ENCODE measurements at places on chromosomes 6 and 20. TPM values are rescaled to one million over a fixed set of nuclear protein-coding genes. Genes with fewer than 3 reads are reported as not detected.
A peak's percentile ranks its signal among the peaks of the same experiment; 100 is the strongest.

DNA sequence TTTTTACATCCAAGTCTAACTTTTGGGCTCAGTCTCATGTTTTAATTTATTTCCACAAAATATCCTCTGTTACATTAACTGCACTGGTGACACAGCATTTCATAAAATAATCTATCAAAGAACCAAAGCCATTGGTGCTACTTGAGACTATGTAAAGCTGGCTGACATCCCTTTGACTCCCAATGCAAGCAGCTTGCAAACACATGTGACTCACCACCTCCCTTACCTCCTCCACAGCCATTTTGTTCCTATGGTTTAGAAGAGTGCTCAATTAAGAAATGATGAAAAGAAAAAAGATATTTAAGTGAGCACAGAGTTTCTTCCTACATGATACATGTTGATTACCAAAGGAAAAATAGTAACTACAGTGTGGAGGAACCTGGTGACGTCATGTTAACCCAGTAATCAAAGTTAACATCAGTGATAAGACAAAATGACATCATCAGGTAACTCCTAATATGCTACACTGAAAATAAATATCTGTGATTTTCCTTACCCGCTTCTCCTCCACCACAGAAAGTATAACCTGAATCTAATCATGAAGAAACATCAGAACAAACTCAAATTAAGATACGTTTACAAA lies 53.3 kb upstream of the LGSN start:
- H3K4me1 ChIP-seq = no peaks in the 10 kb centered on the region
- no peaks in the 10 kb centered on the region for H3K36me3 ChIP-seq

DNA sequence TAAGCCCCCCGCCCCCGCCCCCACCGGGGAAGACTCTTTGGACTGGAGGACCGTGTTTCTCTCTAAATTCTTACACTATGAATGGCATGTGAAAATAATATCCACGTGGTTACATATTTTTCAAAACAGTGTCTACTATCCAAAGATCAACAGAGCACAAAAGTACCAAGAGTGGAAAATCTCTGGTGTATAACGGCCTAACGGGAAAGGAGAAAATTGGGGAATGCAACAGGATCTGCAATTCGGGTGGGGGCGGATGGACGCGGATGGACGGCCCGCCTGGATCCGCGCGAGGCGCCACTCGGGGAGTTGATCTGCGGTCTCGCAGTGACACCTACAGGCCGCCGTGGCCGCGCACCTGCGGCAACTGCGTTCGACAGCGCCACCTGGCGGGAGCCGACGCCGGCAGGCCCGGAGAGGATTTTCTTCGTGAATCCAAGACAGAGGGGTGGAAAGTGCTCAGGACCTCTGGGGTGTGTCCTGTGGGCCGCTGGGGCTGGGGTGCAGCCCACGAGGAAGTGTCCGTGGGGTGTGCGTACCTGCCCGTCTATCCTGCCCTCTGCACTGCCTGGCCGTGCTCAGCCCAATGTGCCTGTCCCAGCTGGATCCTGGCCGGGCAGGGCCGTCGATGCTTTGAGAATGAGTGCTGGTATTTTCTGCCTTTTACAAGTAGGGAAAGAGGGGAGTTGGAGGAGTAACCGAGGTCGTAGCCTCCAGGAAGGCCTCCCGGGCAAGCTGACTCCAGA lies 18.6 kb downstream of the ANKRD60 start:
- DNase-seq = peak; percentile 89
- H3K4me3 ChIP-seq = no peak overlapping the region
- peaks cover 3% of the 10 kb centered on the region for H3K27me3 ChIP-seq
- no peaks in the 10 kb centered on the region for H3K4me1 ChIP-seq
- no peaks in the 10 kb centered on the region for H3K36me3 ChIP-seq
- H3K27ac ChIP-seq = no peak overlapping the region

DNA sequence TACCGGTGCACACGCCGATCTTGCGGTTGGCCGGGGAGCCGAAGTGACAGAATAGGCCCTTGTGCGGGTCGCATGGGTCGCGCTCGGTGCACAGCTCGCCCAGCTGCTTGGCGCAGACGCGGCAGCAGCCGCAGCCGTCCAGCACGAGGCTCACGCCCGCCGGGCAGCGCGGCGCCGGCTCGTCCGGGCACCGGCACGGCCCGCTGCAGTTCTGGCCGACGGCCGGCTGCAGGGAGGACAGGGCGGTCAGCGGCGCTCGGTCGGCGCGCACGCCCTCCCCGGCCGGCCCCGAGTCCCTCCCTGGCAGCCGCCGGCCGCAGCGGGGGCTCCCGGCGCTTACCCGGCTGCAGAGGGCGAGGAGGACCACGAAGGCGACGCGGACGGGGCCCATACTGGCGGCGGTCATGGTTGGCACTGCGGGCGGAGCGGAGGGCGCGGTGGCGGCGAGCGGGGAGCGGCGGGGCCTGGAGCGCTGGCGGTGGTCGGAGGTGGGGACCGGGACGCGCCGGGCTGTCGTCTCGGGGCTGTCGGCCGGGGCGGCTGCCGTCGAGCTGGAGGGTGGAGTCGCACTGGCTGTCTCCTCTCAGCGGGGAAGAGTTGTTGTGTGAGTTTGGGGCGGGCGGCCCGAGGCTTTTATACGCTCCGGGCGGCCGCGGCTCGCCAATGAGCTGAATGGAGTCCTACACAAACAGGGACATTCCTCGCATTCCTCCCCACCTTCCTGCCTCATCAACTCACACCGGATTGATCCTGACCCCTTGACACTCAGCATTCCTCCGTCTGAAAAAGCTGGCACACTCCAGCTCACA lies at the start of gene CCN2:
Gene CCN2 (minus strand): TSS at position 606 of the 809 bp plus-strand sequence. CDS start 200 bp downstream, at position 406.
- no peak within 1 kb of the TSS for H3K27ac ChIP-seq
- peak; percentile 11 for DNase-seq
- H3K36me3 ChIP-seq = no peaks in the 10 kb centered on the region
- peaks cover 54% of the 10 kb centered on the region for H3K27me3 ChIP-seq
- H3K4me1 ChIP-seq = peaks cover 15% of the 10 kb centered on the region

DNA sequence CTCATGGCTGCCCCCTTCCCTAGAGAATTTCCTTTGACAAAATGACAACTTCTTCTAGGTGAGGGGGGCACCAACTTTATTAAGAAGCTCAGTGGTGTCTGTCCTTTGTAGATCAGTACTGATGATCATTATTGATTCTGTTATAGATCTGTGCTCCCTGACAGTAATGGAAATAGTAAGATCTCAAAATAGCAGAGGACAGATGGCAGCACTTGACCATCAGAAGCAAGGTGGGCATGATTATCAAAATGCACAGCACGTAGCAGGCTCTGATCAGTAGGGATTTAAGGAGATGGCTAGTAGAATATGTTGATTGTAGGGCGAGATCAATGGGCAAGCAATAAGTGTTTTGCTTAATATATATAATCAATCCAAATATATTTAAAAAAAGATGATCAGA lies 208.6 kb upstream of the HDDC2 start:
- H3K4me1 ChIP-seq = no peaks in the 10 kb centered on the region
- no peak overlapping the region for H3K4me3 ChIP-seq
- peaks cover 4% of the 10 kb centered on the region for H3K27me3 ChIP-seq
- DNase-seq = no peak
- H3K36me3 ChIP-seq = no peaks in the 10 kb centered on the region

DNA sequence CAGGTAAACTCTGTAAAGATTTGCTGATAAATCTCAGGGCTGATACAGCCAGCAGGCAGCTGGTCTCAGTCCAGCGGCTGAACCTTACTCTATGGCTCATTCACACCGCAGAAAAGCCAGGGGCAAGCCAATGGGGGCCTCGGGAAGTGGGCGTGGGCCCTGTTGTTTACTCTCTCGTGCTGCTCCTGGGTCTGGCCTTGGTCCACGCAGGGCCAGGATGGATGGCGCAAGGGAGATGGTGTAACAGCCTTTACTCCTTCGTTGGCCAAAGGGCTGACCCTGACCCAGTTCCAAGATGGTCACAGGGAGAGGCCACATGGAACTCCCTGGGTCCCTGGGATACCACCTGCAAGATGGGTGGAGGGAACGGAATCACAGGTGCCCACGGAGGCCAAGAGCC lies 16.2 kb downstream of the KCNK17 start:
- no peak for DNase-seq
- peaks cover 2% of the 10 kb centered on the region for H3K4me1 ChIP-seq
- H3K4me3 ChIP-seq = no peak overlapping the region
- no peaks in the 10 kb centered on the region for H3K36me3 ChIP-seq
- H3K27me3 ChIP-seq = no peaks in the 10 kb centered on the region
- H3K27ac ChIP-seq = no peak overlapping the region

DNA sequence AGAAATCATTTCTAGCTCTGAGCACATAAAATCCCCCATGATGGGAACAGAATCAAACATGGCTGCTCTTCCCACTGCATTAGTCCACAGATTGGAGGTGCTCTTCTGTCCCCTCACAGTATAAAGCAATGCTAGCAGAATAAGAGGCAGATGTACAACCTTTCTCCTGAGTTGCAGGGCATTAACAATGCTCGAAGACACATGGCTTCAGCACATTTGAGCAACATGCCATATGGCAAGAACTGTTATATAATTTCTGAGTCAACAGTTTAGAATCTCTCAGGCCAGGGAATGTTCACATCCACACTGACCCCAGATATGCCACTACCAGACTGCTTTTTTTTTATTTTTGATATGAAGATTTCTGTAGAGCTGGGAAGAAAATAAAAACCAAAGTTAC lies 119.6 kb downstream of the KIF13A start:
- no peak overlapping the region for H3K4me3 ChIP-seq
- no peak overlapping the region for H3K27ac ChIP-seq
- H3K4me1 ChIP-seq = no peaks in the 10 kb centered on the region
- DNase-seq = no peak
- H3K36me3 ChIP-seq = no peaks in the 10 kb centered on the region

GRCh38 chr6:151263035-151263434 lies 23.3 kb downstream of the AKAP12 start:
- peaks cover 8% of the 10 kb centered on the region for H3K27me3 ChIP-seq
- H3K36me3 ChIP-seq = no peaks in the 10 kb centered on the region
- no peak for DNase-seq
- H3K4me1 ChIP-seq = no peaks in the 10 kb centered on the region
- H3K27ac ChIP-seq = no peak overlapping the region

- no peak for DNase-seq
- H3K4me3 ChIP-seq = no peak overlapping the region
- no peaks in the 10 kb centered on the region for H3K27me3 ChIP-seq
- H3K36me3 ChIP-seq = peaks cover 2% of the 10 kb centered on the region
- H3K27ac ChIP-seq = no peak overlapping the region
Observed at GRCh38 chr20:30511322-30512030, 746.0 kb upstream of the DEFB115 start.

DNA sequence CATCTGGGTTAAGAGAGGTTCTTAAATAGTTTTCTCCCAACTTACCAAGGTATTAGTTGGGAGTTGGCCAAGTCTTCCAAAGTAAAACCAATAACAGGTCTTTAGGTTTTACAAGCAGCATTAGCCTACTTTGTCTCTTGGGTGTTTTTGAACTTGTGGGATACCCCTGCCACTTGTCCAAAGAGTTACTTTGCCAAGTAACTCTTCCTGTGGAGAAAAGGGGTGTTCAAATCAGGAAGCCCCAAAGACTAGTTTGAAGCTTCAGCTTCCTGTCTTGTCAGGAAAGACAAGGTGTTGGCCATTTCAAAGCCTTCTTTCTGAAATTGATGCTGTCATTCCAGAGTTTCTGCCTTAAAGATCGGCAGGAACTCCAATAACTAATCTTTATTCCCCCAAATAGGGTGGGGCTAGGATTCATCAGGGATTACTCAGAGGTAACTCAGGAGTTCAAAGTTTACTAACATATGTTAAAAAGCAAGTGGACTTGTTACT lies 822 bp downstream of the RAB22A start:
- H3K36me3 ChIP-seq = peaks cover 27% of the 10 kb centered on the region
- peaks cover 73% of the 10 kb centered on the region for H3K4me1 ChIP-seq
- peak overlapping the region; percentile 87 for H3K27ac ChIP-seq
- H3K27me3 ChIP-seq = no peaks in the 10 kb centered on the region
- peak overlapping the region; percentile 90 for H3K4me3 ChIP-seq
- no peak for DNase-seq

- DNase-seq = no peak
- no peak overlapping the region for H3K4me3 ChIP-seq
- H3K27me3 ChIP-seq = no peaks in the 10 kb centered on the region
Observed at GRCh38 chr6:73169633-73170032, 55.7 kb downstream of the KHDC1L start.

DNA sequence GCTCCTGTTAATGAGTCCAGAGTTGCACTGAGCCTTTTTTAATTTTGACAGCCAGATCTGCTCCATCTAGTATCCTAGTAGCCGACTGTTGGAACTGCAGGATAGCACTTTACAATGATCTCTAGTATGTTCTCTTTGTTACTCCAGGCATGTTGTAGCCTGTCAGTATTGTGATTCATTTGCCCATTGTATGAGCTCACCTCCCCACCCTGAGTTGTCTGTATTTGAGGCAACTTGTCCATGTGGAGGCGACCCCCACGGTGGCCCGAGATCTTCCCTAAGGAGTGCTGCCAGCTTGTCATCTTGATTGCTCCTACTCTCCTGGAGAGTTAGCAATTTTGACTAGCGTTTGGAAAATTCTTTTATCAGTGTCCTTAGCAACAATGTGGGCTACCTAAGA lies 67.2 kb downstream of the DHX35 start:
- H3K27ac ChIP-seq = no peak overlapping the region
- no peaks in the 10 kb centered on the region for H3K27me3 ChIP-seq
- H3K4me3 ChIP-seq = no peak overlapping the region
- H3K36me3 ChIP-seq = peaks cover 23% of the 10 kb centered on the region

DNA sequence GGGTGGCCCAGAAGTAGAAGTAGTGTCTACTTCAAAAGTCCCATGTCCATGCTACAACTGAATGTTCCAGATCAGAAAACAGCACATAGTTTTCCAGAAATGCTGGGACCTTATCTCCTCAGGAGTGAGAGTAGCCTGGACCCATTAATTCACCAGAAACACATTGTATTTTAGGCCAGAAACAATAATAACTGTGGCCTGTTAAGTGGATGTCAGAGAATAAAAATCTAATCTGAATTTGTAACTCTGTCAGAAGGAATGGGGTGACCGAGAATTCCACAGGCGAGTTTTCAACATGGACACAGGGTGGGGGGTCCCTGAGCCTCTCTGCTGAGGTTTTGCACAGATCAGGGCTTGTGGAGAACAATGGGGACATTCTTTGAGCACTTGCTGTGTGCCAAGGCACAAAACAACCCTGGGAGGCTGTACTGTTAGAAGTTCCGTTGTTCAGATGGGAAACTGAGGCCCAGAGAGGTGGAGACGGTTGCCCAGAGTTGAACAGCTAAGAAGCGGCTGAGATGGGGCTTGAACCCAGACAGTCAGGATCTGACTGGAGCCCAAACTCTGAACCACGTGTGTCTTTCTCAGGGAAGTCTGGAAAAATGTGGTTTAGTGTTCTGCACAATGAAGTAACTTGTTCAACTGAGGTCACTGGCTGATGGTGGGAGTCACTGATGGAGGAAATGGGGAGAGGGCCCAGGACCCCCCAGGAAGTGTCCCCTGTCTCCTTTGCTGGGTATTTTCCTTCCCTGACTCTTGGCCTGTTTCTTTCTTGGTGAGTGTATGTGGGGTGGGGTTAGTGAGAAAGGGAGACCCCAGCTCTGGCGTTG lies 44.2 kb downstream of the SNAI1 start:
- peaks cover 2% of the 10 kb centered on the region for H3K27me3 ChIP-seq
- no peaks in the 10 kb centered on the region for H3K4me1 ChIP-seq
- no peak overlapping the region for H3K27ac ChIP-seq

TBXT gene
- not detected for total RNA-seq

CALHM4 gene
- not detected for total RNA-seq

BPIFB1 gene
- total RNA-seq = not detected

TULP1 gene
- not detected for total RNA-seq

FAM83D gene
- total RNA-seq = 11.2 TPM

PTCHD4 gene
- total RNA-seq = not detected
